ENCODE measurements at places on chromosomes 2 and 18.
A peak's percentile ranks its signal among the peaks of the same experiment; 100 is the strongest.

GRCh38 chr2:79191081-79191480 is 31.5 kb upstream of the REG3A start:
- no peak for DNase-seq

- DNase-seq, result no peak
Observed at GRCh38 chr18:79801641-79802040, 3.9 kb downstream of the KCNG2 start.

DNA sequence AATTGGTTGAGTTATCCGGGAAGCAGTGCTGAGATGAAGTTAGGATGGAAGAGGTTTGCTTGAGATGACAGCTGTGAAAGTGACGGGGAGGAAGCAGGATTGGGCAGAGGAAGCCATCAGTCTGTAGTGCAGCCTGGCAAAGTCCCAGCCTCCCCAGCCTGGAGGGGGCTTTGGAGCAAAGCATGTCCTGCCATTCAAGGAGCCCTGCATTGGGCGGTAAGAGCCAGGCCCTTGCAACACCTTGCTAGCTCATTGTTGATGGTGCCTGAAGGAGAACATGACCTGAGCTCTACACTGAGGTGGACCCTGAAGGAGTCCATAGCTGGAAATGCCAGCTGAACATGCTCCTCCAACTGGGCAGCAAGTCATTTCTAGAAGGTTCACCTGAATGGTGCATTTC is 228.9 kb downstream of the ACKR3 start:
- no peak for DNase-seq

DNA sequence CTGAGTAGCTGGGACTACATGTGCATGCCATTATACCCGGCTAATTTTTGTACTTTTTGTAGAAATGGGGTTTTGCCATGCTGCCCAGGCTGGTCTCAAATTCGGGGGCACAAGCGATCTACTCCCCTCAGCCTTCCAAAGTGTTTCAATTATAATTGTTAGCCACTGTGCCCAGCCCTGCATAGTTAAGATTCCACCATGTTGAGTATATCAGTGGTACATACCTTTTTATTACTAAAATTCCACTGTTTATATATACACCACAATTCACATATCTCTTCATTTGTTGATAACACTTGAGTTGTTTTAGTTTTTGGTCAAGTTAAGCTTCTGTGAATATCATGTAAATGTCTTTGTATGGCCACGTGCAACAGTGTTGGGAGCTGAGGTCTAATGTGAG is 12.8 kb upstream of the FMNL2 start:
- DNase-seq, result no peak

DNA sequence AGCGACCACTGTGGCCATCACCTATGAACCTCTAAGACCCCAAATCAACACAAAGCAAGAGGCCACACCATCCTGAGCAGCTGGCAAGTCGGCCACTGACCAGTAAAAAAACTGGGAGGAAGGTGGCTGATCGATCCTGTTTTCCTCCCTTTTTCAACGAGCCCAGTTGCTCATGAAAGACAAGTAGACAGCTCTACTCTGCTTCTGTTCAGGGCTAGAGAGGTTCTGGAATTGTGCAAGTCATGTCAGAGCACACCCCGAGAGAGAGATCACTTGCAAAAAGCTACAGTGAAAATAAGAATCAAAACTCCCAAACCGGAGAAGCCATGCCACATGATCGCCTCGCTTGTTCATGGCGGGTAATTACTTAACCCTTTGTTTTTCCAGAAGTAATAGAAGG is 34.6 kb downstream of the ZNF516 start:
- DNase-seq, result no peak

DNA sequence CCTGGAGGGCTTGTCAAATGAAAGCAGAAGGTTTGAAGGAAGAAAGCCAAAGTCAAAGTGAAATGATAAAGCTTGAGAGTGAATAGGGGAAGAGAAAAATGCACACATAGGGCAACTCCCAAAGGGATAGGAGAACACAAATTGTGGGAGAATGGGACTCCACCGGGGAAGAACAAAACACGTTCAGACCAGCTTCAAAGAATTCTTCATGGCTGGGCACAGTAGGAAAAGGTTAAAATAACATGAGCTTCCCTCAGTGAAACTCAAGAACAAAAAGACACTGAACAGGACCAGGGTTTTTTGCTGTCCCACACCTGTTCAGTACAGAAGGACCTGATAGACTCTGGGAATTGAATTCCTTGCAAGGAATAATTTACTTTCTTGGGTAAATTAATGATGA is 123.1 kb upstream of the NCKAP5 start:
- no peak for DNase-seq

DNA sequence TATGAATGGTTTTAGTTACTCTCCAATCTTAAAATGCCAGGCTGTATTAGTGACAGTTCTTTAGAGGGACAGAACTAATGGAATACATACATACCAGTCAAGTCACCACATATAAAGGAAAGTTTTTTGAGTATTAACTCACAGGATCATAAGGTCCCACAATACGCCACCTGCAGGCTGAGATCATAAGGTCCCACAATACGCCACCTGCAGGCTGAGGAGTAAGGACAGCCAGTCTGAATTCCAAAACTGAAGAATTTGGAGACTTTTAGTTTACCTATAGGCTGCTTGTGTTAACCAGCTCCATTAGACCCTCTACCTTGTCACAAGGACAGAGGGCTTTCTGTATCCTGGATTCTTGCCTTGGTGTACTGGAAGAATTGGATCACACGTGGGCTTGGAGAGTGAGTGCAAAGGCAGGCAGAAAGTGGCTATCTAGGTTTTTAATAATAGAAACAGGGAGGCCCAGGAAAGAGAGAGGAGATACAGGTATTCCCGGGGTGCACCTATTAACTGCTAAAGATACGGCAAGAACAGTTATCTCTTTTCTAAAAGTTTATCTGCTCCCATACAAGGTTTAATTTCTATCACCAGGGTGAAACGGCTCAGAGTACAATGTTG is 234.9 kb upstream of the CYRIA start:
- no peak for DNase-seq

DNA sequence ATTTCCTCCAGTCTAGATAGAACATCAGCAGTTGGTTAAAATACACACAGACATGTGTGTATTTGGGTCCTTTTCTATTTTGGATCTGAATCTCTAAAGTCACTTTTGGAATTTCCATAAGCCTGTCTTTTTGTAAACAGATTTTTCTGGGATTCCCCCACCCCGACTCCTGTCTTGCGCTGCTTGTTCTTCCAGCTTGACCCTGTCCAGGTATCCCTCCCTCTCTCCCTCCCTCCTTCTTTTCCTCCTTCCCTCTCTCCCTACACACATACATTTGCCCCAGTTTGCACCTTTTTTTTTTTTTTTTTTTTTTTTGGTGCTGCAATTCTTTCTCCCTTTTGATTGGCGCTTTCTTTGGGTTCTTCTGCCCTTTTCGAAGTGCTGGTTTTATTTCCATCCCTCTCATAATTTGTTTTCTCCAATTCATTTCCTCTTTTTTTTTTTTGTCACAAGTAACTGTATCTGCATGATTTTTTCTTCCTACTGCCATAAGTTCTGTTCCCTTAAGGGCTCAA is 114.8 kb upstream of the SERTAD2 start:
- no peak for DNase-seq

DNA sequence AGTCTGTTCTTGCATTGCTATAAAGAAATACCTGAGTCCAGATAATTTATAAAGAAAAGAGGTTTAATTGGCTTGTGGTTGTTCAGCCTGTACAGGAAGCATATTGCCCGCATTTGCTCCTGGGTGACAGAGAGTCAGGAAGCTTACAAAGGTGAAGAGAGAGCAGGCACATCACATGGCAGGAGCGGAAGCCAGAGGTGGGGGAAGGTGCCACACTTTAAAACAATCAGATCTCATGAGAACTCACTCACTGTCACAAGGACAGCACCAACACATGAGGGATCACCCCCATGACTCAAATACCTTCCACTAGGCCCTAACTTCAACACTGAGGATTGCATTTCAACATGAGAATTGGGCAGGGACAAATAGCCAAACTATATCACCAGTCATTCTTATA is 124.8 kb upstream of the COL5A2 start:
- no peak for DNase-seq

GRCh38 chr2:48089644-48090043 is 183.3 kb upstream of the FBXO11 start:
- DNase-seq, result no peak

GRCh38 chr2:159497256-159497655 is 119.1 kb downstream of the BAZ2B start:
- peak; percentile 88 for DNase-seq

GRCh38 chr2:66481100-66481549 is 46.2 kb downstream of the MEIS1 start:
- peak; percentile 92 for DNase-seq

DNA sequence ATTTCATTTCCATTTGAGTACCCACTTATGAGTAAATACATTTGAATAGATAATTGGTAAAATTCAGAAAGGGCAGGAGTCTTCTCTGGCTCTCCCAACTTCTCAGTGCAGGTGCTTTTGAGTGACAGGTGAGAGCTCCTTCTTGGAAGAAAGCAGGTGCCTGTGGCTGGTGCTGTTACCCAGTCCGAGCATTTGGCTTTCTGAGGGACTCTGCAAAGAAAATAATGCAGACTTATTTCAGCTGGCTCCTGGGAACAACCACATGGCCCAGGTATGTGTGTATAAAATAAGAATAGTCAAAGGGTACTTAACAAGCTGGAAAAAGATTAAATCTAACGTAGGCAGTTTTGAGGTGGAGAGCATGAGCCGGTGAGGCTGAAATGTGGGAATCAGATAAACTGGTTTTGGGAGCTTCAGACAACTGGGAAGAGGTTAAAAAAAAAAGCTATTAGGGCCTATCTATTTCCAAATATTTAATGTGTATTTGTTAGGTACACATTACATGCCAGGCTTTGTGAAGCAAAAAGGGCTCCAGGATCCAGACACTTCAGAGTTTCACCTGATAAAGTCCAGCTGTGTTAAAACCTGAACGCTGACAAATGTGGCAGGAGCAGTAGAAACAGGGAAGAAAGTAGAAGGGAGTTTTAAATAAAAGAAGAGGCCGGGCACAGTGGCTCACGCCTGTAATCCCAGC is 20.6 kb downstream of the ZNF236 start:
- DNase-seq, result no peak

DNA sequence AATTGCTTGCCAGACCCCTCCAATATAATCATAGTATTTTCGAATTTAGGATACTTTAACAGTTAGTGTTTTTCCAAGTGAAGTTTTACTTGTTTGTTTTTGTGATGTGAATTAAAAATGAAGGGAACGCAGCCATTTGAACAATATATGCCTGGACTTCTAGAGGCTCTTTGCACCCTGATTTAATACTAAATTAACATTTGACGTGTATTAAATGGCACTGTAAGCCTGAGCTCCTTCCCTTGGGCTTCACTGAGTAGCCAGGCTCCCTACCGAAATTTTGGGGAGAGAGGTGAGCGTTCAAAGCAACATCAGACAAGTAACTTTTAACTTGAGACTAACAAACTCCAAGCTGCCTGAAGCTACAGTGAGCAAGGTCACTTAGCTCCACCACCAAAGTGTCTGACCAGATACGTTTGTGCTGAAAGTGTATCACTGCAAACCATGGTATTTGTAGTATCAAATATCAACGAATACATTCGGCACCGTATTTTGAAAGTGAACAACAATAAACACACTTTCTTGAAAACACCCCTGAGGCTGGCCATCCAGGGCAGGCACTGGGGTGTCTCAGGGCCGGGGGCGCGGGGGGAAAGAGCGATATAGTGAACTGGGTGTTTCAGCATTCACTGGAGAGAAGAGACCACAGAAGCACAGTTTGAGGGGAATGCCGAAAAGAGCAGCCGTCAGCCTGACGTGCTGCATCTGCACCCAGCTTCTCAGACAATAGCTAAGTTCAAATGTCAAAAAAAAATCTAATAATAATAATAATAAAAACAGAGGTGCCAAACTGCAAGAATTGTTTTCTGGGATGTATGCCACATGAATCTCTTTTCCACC is 7.7 kb upstream of the POU3F3 start:
- DNase-seq, result peak; percentile 35

GRCh38 chr2:29579495-29580169 is 341.8 kb downstream of the ALK start:
- no peak for DNase-seq

GRCh38 chr2:121147766-121148165 is 137.2 kb downstream of the TFCP2L1 start:
- DNase-seq, result no peak

GRCh38 chr2:37782721-37783371 is 111.4 kb upstream of the CDC42EP3 start:
- no peak for DNase-seq

GRCh38 chr2:145740302-145740701 is 1220.4 kb upstream of the ZEB2 start:
- no peak for DNase-seq

DNA sequence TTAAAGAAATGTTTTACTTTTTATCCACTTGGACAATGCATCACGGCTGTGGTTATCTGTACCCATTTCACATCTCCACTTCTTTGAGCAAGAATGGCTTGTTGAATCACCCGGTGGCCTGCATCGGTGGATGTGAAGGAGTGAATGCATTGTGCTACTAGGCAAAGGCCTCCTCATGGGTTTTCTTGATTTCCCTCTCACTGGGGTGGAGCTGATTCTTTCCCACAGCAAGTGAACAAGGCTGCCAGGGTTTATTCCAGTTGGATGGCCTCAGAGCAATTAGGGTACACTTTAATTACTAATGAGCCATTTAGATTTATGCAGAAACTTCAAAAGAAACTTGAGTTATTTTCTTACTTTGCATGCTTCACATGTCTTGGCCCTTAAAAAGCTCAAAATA is 387.1 kb downstream of the RND3 start:
- DNase-seq, result no peak

DNA sequence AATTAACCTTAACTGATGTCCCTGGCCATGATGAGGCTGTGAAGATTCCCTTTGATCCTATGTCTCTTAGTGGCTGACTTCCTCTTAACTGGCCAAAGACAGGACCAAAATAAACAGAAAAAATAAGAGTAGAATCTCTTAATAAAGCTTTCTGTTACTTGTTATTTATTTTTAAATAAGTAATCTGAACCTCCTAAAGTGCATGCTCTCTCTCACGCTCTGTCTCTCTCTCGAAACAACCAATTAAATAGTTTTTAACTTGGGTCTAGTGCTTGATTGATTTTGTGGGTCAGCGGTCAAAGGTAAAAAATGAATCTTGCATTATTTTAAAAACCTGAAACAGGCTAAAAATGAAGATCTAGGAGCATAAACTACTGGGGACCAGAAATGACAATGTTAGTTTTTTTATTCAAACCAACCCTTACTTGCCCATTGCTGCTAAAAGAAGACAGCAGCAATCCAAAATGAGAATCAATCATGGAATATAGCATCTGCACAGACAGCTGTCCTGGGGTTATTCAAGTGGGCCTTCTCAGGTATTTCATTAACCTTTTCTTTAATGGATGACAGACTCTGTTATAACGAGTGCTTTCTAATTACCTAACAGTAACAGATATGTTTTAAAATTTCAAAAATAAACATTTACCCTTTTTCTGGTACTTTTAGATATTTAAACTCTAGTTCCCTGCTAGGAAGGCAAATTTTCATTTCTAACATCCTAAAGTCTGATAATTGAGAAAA is 11.2 kb downstream of the GAREM1 start:
- DNase-seq, result no peak

DNA sequence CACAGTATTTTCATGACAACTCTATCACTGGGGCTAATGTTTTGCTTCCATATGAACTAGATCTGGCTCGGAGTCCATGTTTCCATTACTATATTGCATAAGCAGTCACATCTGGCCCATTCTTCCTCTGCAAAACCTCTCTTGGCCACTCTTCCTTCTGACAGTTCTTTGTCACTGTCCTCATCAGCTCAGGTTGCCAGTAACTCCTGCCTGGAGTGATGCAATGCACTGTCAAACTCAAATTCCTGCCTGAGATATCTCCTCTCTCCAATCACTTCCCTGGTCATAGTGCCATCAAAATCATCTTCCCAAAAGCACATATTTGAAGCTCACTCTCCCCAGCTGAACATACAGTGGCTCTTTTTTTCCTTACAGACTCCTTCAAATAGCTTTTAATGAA is 66.1 kb downstream of the COLEC12 start:
- no peak for DNase-seq

Data from hematopoietic multipotent progenitor cell (in vitro differentiated cells).